ENCODE measurements at places on chromosomes 13 and 19.
A peak's percentile ranks its signal among the peaks of the same experiment; 100 is the strongest.

DNA sequence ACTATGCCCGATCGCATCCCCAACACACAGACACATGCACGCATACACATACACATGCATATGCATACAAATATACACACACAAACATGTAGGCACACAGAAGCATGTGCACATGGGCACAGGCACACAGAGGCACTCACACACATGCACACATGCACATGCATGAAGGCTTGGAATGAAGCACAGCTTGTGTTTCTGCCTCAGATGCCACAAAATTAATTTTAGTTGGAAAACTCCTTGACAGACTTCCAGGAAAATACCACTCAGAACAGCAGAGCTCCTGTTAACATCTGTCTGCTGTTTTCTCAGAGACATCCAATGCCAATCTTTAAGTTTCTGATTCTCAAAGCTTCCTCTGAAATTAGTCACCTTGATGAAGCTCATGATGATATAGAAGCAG, 532.7 kb downstream of the RFC3 start:
- DNase-seq, result no peak

- no peak for DNase-seq
Observed at GRCh38 chr19:35208121-35208520, 20.4 kb downstream of the FAM187B start.

DNA sequence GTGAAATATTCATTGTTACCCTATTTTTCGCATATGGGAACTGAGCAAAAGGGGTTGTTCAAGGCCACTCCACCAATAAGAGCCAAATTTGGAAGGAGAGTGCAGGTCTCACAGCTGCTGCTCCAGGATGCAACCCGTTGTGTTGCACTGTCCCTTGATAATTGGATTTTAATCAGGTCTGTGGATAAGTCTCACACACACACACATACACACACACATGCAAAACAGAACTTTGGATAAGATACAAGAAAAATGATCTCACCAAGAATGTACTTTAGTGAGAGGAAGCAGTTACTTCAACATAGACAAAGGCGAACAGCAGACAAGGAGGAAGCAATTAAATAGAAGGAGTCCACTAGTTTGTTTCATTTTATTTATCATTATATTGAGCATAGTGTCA, 127.3 kb upstream of the EDNRB start:
- no peak for DNase-seq

DNA sequence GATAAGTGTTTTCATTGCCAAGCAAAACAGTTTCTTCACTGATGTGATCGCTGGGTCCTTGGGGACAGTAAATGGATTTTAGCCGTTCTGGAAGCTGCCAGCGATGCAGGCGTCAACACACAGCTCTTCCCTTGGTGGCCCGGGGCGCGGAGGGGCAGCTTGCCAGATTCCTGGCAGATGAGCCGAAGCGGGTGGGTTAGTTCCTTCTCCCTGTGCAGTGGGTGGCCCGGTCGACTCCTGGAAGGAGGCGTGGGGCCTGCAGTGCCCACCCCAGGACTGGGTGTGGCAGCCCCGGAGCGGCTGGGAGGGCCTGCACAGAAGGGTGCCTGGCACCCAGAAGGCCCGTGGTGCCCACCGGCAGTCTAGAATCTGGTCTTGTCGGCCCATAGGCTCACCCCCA, 69.0 kb downstream of the KDM4B start:
- no peak for DNase-seq

- peak; percentile 93 for DNase-seq
Observed at GRCh38 chr19:30631033-30631370, 258.8 kb downstream of the ZNF536 start.

- DNase-seq, result no peak
Observed at GRCh38 chr19:33746159-33746558, 50.5 kb upstream of the KCTD15 start.

DNA sequence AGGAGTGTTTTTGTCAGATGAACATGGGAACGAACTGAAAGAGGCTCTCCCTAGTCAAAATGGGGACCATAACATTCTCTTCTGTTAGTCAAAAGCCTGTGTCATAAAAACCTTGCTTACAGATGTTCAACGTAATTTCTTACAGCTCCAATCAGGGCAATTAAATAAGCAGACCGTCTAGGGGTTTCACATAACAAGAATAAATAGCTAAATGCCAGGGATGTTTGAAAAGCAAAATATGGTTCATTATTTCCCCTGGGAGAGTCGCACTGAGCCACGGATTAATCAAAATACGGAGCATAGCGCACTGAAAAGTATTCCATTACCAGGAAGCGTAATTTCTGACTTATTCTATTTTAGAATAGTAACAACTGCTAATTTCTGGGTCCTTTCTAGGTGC, 63.7 kb upstream of the MRI1 start:
- DNase-seq, result no peak

DNA sequence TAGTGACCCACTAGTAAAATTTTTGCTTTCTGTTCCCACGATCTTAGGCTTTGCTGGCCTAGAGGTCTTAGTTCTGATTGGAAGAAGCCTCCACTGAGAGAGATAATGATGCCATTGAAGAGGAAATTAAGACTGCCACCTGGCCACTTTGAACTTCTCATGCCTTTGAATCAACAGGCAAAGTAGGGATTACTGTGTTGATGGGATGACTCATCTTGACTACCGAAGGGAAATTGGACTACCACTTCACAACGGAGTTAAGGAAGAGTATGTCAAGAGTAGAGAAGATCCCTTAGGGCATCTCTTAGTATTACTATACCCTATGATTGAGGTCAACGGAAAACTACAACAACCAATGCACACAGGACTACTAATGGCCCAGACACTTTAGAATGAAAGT, 12.7 kb upstream of the FREM2 start:
- no peak for DNase-seq

GRCh38 chr13:51237386-51237785, 15.2 kb downstream of the FAM124A start:
- no peak for DNase-seq

DNA sequence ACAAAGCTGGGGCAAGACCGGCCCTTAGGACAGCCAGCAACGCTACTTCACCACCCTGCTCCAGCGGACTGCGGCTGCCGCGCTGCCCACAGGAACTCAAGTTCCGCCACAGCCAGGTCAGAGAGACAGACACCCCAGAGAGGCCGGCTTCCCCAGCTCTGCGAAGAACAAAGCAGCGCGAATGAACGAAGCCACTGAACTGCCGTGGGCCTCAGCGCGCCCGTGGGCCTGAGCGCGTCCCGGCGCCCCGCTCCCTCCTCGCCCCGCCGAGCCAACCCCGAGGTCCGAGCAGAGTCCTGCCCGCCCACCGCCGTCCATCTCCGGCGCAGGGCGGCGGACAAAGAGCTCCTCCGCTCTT, 158.4 kb downstream of the RNF17 start:
- DNase-seq, result no peak

- DNase-seq, result no peak
Observed at GRCh38 chr13:25981060-25981459, 70.8 kb downstream of the SHISA2 start.

GRCh38 chr19:44574186-44574950, 39.0 kb upstream of the IGSF23 start:
- DNase-seq, result no peak

- DNase-seq, result no peak
Observed at GRCh38 chr13:76383676-76384461, 502.3 kb downstream of the KCTD12 start.
